Retina (tissue), 1 donor: ENCODE measurements at places on chromosomes 11 and 22.

- no peak for DNase-seq
These were observed 843 bp downstream of the OR56B1 start for GRCh38 chr11:5737091-5737490.

DNA sequence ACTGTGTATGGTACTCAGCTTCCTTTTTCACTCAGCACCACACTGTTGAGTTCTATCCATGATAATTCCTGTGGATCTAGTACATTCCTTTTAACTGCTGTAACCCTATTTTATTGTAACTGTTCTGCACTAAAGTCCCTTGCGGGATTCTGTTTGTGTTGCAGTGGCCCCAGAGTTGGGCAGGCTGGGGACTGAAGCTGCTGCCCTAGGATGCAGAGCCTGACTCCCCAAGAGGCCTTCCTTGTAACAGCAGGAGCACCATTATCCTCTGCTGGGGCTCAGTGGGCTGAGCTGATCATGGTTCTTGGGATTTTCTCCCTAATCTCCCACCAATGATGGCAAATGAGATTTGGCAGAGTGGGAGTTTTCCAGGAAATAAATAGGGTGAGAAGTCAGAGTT is 77.7 kb downstream of the CABIN1 start:
- no peak for DNase-seq

- no peak for DNase-seq
These were observed 102.7 kb downstream of the ABTB2 start for GRCh38 chr11:34255101-34255500.

GRCh38 chr11:43581370-43582023 is 99.0 kb upstream of the HSD17B12 start:
- DNase-seq: no peak

DNA sequence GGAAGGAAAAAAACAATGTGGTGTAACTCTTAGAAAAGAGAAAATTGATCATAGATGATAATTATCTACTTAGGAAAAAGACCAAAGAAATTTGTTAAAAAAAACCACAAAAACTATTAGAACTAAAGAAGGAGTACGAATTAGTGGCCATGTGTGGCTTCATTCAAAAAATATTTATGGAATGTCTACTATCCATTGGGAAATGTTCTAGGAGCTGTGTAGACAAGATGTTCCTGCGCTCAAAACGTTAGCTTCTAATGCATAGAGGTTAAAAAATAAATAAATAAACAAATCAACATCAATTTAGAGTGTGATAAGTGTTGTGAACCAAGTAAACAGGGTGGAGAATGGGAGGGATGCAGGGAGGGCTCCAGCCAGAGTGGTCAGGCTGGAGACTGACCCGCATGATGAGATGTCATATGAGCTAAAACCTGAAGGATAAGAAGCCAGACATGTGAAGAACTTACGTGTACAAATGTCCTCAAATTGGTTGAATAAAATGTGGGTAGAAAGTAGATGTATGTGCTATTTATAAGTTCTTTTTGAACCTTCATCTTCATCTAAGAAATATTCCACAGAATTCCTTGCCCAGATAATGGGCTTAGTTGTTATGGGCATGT is 4.3 kb upstream of the EXPH5 start:
- DNase-seq: no peak

GRCh38 chr11:59206635-59207034 is 6.1 kb downstream of the MPEG1 start:
- peak; percentile 35 for DNase-seq

- DNase-seq: no peak
These were observed 15.0 kb downstream of the SLC43A1 start for GRCh38 chr11:57500515-57500914.

- no peak for DNase-seq
These were observed 27.6 kb upstream of the RCE1 start for GRCh38 chr11:66815646-66816045.

- no peak for DNase-seq
These were observed 20.1 kb downstream of the C11orf58 start for GRCh38 chr11:16758382-16759024.

DNA sequence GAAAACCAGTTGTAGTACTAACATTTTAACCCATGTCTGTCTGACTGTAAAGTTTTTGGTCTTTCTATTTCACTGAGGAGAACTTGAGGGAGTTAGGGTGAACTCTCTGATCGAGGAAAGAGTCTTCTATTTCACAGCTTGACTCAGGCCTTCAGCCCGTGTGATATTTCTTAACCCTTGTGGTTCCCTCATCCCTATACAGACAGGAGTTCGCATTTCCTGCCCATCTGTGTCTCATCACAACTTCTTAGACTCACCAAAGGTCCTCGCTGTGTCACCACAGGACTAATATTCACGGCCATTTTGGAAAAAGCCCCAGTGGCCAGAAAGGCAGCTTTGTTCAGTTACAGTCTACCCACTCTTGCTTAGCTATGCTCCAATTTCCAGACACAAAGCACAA is 172.8 kb downstream of the FAM181B start:
- DNase-seq: no peak

DNA sequence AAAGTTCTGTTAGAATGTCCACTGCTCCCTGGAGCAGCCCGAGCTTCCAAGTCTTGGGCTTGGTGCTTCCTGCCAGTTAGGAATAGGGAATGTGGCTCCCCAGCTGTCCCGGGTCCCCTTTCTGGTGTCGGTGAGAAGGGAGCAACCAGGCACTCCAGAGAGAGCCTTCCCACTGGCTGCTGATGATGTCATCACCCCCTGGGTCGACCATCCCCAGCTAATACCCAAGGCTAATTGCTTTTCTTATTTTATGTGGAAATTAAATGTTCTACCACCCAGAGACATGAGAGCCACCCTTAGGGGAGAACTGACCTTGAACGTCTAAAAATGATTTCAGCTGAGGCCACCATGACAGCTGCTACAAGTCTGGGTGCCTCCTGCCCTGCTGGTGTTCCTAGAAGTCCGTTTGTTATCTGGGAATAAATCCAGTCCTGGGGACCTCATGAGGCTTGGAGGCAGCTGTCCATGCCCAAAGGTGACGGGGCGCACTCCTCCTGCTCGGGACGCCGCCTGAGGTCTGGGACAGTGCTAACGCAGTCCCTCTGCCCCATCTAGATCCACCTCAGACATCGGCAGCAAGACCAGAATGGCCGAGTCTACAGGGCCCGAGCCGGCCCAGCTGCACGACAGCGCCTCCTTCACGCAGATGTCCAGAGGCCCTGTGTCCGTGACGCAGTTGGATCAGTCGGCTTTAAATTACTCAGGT is 42.3 kb downstream of the C11orf91 start:
- peak; percentile 23 for DNase-seq

DNA sequence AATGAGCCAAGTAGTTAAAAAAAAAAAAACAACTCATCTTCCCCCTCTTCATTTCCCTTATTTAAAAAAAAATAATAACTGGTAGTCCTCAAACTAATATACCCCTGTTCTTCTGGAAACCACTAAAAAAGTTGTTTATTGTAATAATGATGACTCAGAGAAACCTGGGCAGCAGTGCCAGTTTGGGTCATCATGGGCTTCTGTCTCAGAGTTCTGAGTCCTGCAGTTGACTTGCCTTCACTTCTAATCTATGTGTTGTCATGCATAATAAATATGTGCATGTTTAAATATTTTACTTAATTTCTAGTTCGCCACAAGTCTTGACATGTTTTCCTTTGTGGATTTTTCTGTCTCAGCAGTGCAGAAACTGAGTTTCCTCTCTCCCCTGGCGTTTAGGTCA is 46.8 kb downstream of the PPP2R1B start:
- no peak for DNase-seq

DNA sequence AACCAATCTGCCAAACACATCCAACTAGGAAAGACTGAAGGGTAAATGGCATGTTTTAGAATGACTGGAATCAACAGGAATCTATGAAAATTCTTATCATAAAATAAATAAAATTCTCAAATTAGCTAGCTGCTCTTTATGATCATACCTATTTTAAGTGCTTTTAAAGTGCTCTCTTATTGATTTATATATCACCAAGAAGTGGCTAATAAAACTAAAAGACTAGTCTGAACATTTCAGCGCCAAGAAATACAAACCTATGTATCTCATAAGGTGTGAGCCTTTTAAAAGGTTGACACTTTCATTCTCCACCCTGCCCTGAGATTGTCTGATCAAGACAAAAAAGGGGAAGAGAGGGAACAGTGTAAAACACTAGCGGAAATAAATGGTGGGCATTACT is 136.8 kb upstream of the ARHGAP42 start:
- DNase-seq: no peak

GRCh38 chr11:65506290-65506771 is 7.5 kb downstream of the MALAT1 start:
- no peak for DNase-seq

DNA sequence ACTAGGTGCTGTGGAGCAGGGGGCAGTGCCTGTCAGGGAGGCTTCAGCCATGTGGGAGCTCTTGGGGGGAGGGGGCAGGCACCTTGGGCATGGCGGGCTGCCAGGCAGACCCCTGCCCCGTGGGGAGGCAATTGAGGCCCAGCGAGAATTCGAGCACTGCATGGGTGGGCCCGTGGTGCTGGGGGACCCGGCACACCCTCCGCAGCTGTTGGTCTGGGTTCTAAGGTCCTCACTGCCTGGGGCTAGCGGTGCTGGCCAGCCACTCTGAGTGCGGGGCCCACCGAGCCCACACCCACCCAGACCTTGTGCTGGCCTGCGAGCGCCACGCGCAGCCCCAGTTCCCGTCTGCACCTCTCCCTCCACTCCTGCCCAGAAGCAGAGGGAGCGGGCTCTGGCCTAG is 835.5 kb upstream of the CNTN5 start:
- no peak for DNase-seq

- no peak for DNase-seq
These were observed 409.9 kb downstream of the TMEM135 start for GRCh38 chr11:87447606-87448005.

GRCh38 chr11:118194835-118195627 is 18.6 kb upstream of the SCN2B start:
- no peak for DNase-seq
